RPMI8226 (cell line): ENCODE measurements at places on chromosomes 4 and X.

DNA sequence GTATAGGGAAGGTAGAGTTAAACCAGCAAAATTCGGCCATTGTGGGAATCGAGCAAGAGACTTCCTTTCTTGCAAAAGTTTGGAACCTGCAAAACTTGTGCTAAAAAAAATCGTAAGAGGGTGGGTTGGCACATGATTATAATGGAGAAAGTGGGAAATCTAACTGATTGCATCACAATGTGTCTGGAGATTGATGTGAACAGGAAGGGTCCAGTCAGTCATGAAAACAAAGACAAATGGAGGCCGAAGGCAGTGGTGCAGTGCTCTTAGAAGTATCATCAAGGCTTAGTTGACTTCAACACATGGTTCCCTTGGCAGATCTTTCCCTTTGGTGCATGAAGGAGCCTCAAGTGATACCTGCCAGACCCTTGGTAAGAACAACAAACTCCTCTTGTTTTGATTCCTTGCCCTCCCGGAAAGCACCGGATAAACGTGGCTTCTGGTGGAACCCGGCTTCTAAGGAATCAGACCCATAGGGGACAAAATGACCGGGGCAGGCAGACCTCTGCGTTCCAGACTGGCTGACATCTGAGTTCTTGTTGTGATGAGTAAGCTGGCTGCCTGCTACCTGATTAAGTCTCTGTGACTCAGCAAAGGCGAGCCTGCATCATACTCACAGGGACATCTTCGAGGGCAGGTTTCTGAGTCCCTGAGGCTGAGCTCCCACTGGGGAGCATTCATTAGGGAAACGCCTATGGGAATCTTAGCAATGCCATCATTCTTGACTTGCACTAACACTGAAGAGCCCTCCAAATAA, 87.7 kb upstream of the MAP3K15 start:
- DNase-seq = no peak

DNA sequence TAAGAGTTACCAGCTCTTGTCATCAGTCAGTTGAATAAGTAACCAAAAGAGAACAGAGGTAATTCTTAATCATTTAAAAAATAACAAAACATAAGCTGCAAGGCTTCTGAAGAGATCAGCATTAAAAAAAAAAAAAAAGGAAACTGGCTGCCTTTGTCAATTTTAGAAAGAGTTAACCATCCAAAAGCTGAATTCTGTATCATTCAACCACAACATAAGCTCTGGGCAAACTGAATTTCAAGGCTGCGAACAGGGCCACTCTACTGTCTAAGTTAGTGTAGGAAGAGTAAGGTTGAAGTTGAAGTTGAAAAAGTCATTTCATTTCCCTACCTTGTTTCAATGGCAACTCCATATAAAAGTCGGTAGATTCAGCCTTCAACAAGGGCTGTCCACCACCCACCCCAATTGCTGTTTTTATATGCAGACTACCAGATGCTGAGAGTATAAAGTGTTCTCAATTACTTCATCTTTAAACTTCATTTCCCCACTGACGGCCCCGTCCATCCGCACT, 1.1 kb upstream of the LIN54 start:
- DNase-seq = peak; percentile 18

GRCh38 chr4:59664771-59665170, 1535.4 kb upstream of the ADGRL3 start:
- no peak for DNase-seq

GRCh38 chr4:6200922-6201362, 593 bp upstream of the JAKMIP1 start:
- peak; percentile 37 for DNase-seq

DNA sequence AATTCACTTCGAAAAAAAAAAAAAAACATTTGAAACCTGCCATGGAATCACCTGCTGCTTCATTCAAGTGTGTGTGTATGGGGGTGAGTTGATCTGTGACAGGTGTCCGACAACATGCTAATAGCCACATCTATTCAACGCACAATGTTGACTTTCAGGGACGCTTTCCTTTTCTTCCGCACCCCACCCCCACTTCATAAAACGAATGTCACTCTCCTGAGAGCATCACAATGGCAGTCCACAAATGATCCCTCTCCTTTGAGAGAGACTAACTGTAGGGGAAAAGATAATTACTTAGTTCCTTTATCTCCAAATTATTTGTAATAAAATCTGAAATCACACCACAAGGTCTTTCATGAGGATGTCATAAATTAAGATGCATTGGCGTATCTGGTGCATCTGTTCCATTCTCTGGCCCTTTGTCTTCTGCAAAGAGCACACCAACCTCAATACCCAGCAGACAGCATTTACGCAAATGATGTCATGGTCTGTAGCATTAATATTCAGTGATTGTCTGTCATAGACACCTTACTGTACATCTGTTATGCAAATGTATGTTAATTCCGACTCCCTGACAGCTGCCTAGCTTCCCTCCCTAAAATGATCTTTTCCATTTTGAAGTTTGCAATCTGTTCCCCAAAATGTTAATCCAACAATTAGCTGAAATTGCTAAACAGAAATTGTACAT, 640.0 kb upstream of the BOD1L1 start:
- DNase-seq = no peak

DNA sequence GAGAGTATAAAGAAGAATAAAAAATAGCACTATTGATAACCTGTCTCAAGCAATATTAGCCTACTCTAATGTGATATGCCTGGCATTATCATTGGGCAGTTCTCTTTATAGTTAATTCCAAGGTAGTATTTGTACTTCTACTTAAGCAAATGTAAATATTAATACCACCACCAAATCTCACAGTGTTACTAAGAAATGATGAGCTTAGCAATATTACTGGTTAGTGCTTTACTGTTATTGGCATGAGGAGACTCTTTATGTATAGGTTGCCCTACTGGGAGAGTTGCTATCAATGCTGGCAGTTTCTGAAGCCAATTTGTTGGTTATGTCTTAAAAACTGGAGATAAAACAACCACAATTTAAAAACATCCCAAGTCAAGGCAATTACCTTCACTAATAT, 155.7 kb downstream of the CDS1 start:
- no peak for DNase-seq

DNA sequence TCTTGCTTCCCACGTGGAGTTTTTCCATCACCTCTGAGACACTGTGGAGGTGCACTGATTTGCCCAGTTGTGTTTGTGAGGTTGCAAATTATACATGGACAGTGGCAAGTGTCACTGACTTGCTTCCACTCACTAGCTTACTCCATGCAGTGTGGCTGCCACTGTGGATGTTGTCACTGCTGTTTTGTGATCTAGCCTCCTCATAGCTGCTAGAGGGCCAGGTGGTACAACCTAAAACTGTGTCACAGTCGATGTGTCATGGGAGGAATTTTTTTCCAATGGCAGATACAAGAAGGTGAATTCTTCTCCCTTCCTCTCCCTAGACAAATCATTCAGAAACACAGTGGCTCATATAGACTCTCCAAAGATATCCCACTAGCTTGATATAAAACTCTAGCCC, 37.5 kb upstream of the TMPRSS11F start:
- no peak for DNase-seq

GRCh38 chrX:153642655-153643430, 4.2 kb upstream of the DUSP9 start:
- no peak for DNase-seq

DNA sequence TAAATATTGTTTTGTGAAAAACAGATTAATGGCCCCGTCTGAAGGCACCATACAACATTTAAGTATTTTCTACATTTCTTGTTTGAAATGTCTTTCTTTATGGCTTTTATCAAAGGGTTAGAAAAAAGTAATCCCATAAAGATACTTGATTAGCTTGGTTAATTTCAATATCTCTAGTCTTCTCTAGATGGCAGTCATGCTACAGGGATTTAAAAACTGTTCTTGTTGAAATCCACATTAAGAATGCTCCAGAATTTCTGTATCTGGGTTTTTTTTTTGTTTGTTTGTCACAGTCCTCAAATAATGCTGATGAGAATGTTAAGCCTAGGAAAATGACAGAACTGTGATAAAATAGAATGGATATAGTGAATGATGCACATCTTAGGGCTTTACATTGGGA, 109.0 kb upstream of the AADAT start:
- DNase-seq = no peak

GRCh38 chr4:87745064-87745807, 54.1 kb upstream of the IBSP start:
- no peak for DNase-seq

DNA sequence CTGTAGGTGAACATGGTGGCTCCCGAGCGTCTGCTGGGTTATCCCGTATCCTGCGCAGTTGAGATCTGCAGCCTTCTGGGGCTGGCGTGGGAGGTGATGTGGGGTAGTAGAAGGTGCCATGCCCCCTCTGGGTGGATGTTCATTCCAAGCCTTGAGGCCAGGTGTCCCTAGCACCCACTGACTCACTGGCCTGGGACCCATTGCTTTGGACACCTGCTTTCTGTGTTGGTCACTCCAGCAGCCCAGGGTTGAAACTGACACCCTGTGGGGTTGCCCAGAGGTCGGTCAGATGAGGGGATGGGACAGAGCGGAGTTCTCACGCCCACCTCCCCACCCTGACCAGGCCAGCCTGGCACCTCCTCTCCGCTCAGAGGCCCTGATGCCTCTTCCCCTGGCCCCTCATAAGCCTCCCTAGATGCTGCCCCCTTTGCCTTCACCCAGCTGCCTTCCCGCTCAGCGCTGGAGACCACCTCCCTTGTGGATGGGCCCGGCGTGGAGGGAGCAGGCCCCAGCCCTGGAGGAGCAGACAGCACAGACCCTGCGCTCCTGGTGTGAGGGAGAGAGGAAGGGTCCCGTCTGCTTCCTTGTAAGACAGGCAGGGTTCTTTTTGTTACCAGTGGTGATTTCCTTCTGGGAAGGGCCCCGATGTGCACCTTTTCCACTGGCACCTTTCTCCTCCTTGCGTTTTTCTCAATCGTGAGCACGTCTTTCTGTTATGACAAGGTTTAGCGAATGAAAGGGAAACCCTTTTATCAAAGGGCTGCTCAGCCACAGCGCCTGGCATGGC, 2.0 kb downstream of the DOK7 start:
- DNase-seq = no peak

GRCh38 chrX:87105131-87105530, 412.5 kb upstream of the KLHL4 start:
- DNase-seq = no peak

DNA sequence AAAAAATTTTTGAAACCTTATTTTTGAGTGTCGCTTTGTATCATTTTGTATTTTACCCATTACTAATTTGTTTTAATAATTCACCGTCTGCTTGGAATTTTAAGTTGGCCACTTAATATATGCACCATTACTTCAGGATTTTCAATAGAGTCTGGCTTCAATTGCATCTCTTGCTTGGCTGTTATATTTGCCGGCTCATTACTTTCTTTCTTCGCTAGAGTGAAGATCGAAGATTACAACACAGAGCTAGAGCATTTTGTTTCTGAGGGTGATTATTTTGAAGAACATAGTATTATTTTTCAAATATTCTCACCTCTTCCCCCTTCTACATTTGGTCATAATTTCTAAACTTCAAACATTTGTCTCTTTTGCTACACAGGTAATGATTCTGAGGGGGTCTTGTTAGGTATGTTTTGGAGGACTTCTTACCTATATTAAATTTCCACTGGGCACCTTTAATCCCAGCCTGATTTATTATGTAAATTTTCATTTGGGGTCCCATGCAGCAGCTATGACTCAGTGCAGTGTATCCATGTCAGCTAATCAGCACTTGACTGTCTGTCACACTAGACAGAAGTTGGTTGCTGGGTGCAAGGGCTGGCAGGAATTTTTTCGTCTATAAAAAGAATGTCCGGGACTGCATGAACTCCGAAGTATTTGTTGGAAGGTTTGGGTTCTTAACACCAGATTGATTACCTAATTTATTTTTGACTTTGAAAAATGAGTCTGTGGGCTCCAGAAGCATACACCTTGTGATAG, 18.6 kb downstream of the TBC1D1 start:
- DNase-seq = no peak

DNA sequence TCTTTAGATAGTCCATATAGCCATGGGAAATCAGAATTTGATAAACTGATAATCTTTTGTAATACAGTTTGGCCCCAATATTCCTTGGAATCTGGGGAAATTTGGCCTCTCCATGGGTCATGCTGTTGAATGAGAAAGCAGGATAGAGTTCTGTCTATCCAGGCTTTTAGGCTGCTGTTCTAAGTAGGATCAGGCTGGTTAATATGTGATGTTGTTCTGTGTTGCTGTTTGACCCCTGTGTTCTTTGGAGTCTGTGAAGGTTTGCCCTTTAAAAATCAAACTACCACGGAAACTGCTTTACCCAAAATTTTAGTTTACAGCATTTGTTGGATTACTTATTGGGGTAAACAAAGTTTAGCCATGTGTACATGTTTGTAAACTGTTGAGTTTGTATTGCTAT, 114.5 kb downstream of the ZNF330 start:
- no peak for DNase-seq

DNA sequence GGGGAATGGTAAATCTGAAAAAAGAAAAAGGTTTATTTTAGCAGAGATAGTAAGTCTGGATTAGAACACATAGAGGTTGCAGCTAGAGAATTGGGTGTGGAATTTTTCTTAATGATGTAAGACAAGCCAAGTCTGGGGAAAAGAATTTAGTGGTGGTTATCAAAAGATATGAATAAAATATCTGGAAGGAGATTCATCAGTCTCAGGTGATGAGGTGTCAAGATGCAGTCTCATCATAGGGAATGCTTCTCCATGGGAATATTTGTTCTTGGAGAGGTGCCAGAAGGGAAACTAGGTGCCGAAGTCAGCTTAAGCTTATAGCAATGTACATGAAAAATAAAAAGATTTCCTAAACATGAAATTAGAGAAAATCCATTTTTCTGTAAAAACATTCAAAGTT, 504.1 kb upstream of the NR3C2 start:
- no peak for DNase-seq

GRCh38 chr4:79852305-79852730, 220.7 kb downstream of the ANTXR2 start:
- no peak for DNase-seq

GRCh38 chr4:151604238-151604637, 156.6 kb downstream of the GATB start:
- peak; percentile 4 for DNase-seq

DNA sequence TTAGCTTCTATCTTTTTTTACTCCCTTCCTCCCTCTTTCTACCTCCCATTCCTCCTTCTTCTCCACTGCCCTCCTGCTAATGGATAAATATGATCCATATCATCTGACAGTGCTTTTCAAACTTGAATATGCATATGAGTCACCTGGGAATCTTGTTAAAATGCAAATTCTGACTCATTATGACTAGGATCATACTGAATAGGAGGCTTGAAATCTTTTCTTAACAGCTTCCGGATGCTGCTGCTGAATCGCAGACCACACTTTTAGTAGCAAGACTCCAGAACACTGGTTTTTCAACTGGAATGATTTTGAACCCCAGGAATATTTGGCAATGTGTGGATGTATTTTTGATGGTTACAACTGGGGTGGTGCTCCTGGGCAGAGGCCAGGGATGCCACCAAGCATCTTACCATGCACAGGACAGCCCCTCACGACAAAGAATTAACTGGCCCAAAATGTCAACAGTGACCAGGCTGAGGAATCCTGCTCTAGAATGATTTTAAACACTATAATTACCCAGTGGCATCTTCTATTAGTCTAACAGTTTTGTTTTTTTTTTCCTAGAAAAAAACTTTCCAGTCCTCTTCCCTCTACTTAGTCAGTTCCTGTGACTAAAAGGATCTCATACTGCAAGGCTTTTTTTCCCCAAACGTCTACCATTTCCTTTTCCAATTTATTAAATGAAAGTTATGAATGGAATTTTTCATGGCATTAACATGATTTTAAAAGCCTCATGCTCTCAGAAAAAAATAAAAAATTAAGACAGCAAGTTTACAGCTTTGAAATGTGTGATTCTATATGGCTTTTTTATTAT, 10.6 kb upstream of the PYURF start:
- DNase-seq = no peak

GRCh38 chr4:1359976-1360375, 13.0 kb downstream of the UVSSA start:
- no peak for DNase-seq

GRCh38 chr4:158374318-158374717, 147.4 kb upstream of the RXFP1 start:
- no peak for DNase-seq
